ENCODE measurements at places on chromosomes 2 and 18.

DNA sequence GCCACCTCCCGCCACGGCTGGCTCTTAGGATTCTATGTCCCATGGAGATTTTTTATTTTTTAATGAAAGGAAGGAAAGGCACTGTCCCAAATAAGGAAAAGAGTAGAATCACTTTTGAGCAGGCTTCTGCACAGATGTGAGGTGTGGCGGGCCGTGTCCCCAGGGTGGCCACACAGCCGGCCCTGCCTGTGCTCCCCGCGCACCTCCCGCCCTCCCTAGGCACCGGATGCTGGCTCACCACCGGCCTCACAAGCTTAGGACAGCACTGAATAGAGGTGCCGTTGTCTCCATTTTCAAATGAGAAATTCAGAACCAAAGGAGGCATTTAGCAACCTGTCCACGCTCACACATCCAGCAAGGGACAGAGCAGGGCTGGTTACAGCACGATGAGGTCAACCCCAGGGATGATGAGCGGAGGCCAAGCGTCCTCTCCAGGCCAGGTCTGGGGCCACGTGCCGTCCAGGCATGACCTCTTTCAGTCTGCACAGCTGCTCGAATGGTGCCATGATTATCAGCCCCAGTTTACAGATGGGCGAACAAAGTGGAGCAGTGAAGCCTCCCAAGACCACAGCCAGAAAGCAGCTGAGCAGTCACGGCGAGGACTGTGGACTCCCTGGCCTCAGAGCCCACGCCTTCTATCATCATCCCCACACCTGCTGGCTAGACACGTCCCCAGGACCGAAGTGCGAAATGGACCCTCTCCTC is 20.7 kb upstream of the TEX51 start:
- DNase-seq: no peak

- peak; percentile 22 for DNase-seq
Observed at GRCh38 chr18:25365242-25365641, 13.3 kb upstream of the ZNF521 start.

- no peak for DNase-seq
Observed at GRCh38 chr2:30789670-30790210, 17.5 kb downstream of the CAPN13 start.

- no peak for DNase-seq
Observed at GRCh38 chr18:53935803-53936202, 288.7 kb downstream of the MBD2 start.

GRCh38 chr2:97708048-97708380 is 5.4 kb upstream of the ZAP70 start:
- no peak for DNase-seq

- no peak for DNase-seq
Observed at GRCh38 chr2:214800180-214800579, 9.3 kb downstream of the BARD1 start.

GRCh38 chr2:143577489-143577888 is 448.3 kb downstream of the ARHGAP15 start:
- no peak for DNase-seq

DNA sequence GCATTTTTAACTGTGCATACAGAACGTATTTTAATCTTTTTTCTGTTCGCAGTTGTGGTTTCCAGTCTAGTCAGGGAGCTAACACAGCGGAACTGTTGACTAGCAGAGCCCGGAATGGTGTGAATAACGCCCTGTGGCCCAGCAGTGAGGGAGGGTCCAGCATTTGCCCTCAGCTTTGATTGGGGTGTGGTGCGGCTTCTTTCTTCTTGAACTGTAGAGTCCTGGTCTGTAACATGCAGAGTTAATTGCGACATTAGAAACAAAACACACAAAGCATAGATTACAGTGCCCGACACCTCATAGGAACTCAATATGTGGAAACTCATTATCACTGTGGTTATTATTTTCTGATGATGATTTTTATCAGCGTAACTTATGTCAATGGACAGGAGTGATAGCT is 253.6 kb downstream of the SOX11 start:
- no peak for DNase-seq

DNA sequence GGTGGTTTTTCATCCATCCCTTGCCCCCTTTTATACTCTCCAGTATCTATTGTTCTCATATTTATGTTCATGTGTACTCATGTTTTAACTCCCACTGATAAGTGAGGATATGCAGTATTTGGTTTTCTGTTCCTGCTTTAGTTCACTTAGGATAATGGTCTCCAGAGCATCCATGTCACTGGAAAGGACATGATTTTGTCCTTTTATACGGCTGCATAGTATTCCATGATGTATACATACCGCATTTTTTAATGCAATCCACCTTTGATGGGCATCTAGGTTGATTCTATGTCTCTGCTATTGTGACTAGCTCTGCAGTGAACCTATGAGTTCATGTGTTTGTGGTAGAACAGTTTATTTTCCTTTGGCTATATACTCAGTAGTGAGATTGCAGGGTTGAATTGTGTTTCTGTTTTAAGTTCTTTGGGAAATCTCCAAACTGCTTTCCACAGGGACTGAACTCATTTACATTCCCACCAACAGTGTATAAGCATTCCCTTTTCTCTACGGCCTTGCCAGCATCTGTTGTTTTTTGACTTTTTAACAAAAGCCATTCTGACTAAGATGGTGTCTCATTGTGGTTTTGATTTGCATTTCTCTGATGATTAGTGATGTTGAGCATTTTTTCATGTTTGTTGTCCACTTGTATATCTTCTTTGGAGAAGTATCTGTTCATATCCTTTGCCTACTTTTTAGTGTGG is 420.2 kb downstream of the THSD7B start:
- no peak for DNase-seq

GRCh38 chr2:19623488-19623887 is 265.1 kb upstream of the OSR1 start:
- no peak for DNase-seq

DNA sequence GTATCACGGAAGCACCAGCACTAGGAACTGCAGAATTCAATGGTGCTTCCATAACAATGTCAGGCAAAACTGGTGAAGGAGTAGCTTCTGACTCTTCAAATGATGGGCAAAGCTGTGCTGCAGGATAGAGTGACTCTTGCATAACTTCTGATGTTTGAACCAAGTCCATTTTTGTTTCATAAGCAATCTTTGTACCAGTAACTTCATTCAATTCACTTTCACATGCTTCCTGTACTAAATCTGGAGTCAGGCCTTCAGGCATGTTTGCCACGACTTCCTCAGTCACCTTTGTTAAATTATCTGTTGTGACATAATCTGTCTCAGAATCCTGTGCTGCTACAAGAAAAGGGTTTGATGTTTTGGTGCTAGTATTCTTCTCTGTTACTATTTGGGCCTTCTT is 24.0 kb downstream of the RTN4 start:
- DNase-seq: no peak

- peak; percentile 70 for DNase-seq
Observed at GRCh38 chr2:73070643-73071359, 711 bp downstream of the SFXN5 start.

DNA sequence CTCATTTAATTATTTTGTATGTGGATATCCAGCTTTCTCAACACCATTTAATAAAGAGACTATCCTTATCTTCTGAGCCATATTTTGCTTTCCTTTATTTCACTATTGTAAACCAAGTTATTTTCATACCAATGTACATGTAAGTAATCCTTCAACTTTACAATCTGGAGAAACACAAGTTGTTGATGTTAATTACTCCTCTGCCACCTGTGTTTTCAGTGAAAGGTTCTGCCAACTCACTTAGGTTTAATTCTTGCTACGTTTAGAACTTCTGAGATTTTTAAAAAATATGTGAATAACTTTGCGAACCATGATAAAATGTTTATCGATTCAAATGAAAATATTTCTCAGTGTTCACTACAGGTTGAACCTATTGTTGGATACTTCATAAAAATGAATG is 244.4 kb downstream of the CDH7 start:
- DNase-seq: no peak

GRCh38 chr18:38923126-38923525 is 1357.5 kb upstream of the CELF4 start:
- no peak for DNase-seq

- no peak for DNase-seq
Observed at GRCh38 chr2:17803497-17803896, 12.8 kb upstream of the MSGN1 start.

DNA sequence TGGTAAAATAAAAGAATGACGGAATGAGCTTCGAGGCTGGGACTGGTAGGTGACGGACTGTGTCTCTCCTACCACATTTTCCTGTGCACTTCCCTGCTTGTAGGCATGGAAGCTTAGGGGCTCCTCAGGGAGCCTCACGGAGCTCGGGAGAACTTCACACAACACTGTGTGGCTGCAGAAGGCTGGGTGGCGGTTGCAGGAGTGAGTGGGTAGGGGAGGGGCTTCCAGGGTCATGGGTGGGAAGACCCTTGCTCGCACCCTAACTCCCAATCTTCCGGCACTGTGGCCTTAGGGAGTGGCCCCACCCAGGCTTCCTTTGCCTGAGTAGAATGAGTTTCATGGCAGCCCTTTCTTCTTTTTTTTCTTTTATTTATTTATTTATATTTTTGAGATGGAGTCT is 128.6 kb downstream of the INHBB start:
- DNase-seq: no peak

GRCh38 chr2:122098306-122098705 is 342.9 kb downstream of the TSN start:
- DNase-seq: no peak

GRCh38 chr2:118988706-118989105 is 46.7 kb downstream of the MARCO start:
- DNase-seq: peak; percentile 33

GRCh38 chr18:31931163-31931885 is 11.6 kb downstream of the TRAPPC8 start:
- DNase-seq: peak; percentile 89

DNA sequence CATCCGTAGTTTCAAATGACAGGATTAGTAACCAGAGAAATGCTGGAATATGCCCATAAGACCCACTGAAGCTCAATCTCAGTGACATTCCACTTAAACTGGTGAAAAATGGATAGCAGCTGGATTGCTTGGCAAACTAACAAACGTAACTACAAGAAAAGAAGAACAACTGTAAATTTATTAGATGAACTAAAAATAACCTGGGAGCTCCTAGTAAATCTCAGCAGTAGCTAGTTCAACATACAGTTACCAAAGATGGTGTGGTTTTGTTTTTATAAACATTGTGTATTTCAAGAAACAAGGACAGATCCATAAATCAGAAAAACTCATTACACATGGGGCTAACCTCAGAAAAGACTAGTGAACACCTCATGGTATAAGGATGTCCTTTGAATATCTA is 531.9 kb downstream of the XIRP2 start:
- no peak for DNase-seq

DNA sequence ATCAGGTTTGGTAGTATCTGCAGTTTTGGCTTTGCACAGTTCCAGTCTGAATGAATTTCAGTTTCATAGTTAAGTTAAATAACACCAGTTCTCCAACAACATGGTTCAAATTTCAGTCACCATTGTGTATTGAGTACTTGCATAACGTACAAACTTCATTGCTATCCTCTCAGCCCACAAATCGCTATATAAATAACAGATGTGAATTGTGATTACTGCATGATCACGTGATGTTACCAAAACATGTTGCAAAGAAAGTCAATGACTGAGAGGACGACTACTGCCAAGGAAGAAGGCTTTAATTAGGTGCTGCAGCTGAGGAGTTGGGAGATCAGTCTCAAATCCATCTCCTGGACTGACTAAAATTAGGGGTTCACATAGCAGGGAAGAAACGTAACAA is 48.2 kb downstream of the COL4A4 start:
- DNase-seq: no peak

- DNase-seq: no peak
Observed at GRCh38 chr2:64818664-64819060, 164.9 kb upstream of the SERTAD2 start.

DNA sequence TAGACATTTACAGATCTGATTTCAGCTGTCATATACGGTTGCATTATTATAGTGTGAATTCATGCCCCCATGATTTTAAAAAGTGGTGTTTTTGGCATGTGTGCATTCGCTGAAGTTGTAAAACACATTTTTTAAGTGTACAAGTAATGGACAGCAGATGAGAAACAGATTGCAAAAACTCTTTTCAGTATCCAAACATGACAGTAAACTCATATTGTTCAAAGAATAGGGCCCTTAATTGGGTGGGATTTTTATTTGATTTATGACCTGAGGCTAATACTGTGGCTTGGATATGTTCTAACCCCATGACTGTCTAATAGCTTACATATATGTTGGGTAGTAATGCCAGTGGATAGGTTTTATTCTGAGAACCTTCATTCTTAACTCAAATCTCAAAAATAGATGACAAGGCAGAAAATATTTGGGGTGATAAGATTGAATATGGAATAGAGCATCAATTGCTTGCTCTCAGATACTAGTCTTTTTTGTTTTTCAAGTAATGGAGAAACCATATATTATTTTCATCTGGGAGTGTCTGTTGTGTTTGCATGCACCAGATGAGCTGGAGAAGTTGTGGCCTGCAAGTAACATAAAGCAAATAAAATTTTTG is 118.6 kb downstream of the PARD3B start:
- DNase-seq: no peak

GRCh38 chr18:70386582-70386981 is 97.7 kb downstream of the SOCS6 start:
- no peak for DNase-seq

- no peak for DNase-seq
Observed at GRCh38 chr18:35983818-35984217, 11.3 kb downstream of the RMP24 start.

- no peak for DNase-seq
Observed at GRCh38 chr2:231088754-231089153, 32.1 kb downstream of the PSMD1 start.

GRCh38 chr2:190859347-190860297 is 21.0 kb upstream of the GLS start:
- no peak for DNase-seq

DNA sequence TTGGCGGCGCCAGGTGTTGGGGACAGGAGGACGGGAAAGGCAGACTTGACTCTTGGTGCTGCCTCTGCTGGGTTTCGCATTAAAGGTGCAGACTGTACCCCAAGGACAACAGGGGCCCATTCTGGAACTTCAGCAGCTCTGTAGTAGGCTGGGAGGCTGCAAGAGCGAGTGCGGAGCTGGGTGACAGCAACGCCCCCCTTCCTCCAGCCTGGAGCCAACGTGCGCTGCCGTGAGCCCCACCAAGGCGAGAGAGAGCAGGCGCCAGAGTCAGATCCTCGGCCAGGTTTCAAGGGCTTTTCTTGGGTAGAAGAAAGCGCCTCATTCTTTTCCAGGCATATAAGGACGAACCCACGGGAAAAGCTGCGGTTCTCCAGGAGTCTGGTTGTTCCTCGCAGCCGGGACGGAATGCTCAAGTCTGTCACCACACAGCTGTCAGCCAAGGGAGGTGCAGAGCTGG is 1.9 kb downstream of the DOK6 start:
- peak; percentile 60 for DNase-seq

GRCh38 chr2:75041731-75042600 is 83.5 kb downstream of the POLE4 start:
- DNase-seq: no peak

- peak; percentile 97 for DNase-seq
Observed at GRCh38 chr2:86393521-86394491, 47.4 kb upstream of the KDM3A start.

- DNase-seq: no peak
Observed at GRCh38 chr2:26582890-26583289, 58.3 kb downstream of the CIB4 start.

GRCh38 chr18:27022477-27022876 is 157.0 kb upstream of the AQP4 start:
- DNase-seq: no peak

GRCh38 chr2:238710032-238710735 is 137.7 kb upstream of the TWIST2 start:
- no peak for DNase-seq

Data from NCI-H82 (cell line).